Fibroblast of skin of left biceps (primary cell): ENCODE measurements at places on chromosomes 5 and 9.
A peak's percentile ranks its signal among the peaks of the same experiment; 100 is the strongest.

DNA sequence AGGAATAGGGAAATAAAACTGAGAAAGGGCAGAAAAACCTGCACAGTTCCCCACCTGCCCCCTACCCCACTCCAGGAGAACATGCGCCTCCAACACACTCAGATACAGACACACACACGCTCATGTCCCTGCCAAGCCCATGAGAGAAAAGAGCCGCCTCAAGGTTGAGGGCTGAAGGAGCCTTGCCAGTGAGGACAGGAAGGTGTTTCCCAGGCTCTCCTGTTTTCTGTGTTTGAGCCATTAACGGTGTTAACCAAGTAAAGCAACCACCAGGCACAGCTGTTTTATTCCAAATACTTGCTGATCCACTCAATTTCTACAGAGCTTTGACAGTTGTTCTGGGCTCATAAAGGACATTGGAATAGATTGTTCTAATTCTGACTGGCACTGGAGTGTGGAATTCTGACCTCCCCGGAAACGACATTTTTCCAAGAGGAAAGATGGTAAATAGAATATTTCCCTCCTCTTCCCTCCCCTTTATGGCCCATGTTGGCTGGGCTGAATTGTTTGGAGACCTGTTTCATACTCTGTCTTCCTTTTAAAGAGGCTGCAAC, 238.0 kb downstream of the DMAC1 start:
- no peak for DNase-seq

DNA sequence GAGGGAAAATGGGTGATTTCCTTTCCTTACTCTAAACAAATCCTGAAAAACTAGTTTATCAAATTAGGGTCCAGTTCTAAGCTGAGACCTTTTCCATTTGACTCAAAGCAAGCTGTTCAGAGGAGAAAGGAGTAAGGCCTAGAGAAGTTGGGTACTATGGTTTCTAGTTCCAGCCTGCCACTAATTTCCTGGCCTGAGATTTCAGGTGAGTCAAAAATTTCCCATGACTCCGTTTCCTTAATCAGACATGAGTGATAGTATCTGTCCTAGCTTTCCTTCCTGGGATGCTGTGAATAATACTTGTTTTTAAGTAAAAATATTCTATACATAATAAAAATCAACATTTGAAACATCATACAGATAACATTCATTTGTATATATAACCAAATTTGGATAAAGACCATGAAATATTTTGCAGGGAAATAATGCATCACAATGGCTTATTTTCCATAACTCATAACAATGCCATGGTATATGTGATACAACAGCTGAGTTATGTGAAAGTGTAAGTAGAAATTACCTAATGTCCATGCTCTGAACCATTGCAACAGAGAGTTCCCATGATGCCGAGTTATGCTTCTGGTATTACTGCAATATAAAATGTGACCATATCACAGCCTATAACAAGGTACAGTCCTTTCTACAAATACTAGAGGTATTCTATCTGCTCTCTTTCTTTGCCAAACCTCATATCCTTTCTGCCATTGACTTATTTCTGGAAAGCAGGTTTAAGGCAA, 142.7 kb downstream of the MLLT3 start:
- DNase-seq: no peak

GRCh38 chr9:83491995-83492394, 46.2 kb downstream of the FRMD3 start:
- no peak for DNase-seq

DNA sequence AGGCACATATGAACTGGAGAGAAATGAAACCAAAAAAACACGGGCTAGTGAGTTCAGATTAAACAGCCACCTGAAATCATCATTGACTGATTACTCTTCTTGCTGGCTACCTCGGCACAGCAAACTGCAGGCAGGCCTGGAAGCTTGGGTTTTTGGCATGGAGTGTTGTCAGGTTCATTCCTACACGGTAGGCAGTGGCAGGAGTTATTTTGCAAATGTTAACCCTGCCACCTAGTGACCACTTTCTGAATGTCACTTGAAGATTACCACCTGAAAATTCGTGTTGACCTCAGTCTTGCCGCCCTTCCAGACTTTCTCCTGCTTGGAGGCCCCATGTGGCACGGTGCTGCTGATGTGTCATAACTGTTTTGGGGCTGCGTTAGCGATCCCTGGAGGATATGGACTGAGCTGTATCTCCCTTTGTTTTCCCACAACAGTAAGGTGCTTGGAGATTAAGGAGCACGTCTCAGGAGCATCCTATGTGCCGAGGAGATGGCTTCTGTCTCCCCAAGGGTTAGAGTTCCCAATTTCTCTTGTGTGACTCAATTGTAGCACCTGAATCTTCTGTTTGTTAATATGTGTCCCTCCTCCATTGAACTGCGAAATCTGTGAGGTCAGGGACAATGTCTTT, 12.7 kb upstream of the CD180 start:
- DNase-seq: peak; percentile 29

DNA sequence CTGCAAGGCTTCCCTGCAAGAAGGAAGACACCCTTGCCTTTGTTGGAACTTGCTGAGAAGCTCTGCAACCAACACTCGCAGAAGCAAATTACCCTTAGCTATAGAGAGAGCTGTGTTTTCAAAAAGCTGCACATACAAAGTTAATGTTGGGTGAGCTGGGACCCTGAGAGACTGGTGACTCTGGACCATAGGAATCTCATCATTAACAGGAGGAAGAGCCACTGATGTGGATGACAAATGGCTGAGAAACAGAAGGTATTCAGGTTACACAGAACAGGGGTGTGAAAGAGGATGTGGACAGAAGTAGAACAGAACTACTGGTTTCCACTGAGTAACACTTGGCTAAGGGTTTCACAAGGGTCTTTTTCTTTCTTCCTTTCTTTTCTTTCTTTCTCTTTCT, 493.5 kb downstream of the IRX1 start:
- DNase-seq: no peak

DNA sequence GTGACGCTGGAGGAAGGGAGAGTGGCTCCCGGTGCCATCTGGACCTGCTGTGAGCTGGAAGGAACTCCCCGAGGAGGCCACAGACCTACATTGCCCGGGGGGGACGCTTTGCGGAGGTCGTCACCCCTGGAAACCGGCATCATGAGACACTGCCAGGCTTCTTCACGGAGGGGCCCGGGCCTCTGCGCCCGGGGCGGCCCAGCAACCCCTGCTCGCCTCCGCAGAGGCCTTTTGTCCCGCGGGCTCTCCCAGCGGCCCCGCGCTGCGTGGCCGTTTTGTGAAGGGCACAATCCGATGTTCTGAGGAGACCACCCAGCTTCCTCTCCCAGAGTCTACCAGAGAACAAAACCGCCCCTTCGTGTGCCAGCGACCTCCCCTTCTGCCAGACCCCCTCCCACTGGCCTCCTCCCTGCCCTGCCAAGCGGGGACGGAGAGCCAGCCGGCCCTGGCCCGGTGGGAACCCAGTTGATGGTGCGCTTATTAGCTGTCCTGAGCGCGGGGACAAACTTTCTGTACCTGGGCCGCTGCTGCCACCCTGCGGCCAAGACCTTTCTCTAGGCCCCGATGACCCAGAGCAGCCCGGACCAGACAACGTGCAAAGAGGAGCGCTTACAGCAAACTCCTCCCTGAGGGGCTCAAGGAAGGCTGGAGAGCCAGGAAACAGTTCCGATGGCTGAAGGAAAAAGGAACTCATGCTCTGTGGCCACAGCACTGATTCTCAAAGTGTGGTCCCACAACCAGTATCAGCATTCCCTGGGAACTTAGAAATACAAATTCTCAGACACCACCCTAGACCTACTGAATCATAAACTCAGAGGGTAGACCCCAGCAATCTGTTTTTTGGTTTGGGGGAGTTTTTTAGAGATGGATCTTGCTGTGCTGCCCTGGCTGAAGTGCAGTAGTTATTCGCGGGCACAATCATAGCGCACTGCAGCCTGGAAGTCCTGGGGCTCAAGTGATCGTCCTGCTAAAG, 86.7 kb downstream of the SLC1A3 start:
- DNase-seq: no peak

GRCh38 chr9:12993466-12993865, 218.6 kb downstream of the LURAP1L start:
- peak; percentile 4 for DNase-seq

DNA sequence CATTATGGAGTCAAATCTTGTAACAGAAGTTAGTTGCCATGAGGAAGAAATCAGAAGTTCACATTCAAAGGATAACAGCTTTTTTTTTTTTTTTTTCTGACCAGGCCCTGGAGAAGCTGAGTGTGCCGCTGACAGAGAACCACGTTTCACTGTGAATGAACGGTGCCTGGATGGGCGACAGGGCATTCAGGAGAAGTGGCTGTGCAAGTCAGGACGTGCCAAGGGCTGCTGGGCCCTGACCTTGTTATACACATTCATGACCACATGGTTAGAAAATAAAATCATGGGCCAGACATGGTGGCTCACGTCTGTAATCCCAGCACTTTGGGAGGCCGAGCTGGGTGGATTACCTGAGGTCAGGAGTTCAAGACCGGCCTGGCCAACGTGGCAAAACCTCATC, 91.6 kb downstream of the ANKH start:
- DNase-seq: no peak
